Muscle of leg (tissue), 16 donors: ENCODE measurements at places on chromosomes 3 and 15.

DNA sequence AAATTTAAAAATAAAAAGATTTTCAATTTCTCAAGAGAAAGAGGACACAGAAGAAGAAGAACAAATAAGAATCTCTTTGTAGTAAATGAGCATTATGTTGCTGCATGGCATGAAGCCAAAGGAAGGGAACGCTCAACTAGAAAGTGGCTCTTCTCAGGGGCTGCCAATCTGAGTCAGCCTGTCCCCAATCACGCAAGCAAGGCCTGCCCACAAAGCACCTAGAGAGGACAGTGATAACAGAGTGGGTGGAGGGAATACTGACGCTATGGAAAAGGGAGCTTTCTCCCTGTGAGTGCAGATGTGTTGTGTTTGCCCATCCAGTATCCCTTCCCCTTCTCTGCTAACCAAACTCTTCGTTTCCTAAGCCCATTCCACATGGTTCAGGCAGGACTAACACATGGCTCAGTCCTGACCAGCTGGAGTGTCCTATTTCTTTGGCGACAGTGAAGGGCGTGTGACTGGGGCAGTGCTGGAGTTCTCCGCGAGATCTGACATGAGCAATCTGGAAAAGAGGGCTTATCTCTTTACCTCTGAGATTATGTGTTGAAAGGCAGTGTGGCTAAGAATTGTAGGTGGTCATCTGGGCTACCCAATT lies 14.2 kb downstream of the FBN1 start:
- DNase-seq = no peak

- no peak for DNase-seq
These were observed 11.1 kb upstream of the MFN1 start for GRCh38 chr3:179336345-179336929.

DNA sequence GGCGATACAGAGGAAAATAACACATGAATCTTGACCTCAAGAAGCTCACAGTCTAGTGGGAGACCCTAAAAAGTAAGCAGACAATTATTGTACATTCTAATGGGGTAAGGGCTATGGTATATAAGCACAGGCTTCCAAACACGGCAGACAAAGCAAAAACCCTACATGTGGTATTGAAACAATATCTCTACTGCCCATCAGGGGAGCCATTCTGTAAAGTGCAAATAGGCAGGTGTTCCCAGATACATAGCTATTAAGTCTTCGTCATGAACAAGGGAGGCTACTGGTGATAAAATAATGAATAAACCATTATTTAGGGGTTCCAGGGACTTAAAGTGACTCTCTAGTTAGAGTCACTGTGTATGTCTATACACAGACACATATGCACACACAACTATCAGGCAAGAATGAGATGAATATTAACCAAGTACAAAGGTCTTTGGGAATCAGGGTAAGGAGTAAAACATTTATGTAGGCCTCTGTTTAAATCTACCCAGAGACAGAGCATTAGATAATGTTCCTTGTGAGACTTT lies 38.7 kb upstream of the ASB14 start:
- DNase-seq = no peak

GRCh38 chr3:39707314-39707909 lies 102.0 kb upstream of the MYRIP start:
- DNase-seq = peak; percentile 27

- DNase-seq = peak; percentile 11
These were observed 1.7 kb downstream of the B3GNT5 start for GRCh38 chr3:183254487-183255347.

DNA sequence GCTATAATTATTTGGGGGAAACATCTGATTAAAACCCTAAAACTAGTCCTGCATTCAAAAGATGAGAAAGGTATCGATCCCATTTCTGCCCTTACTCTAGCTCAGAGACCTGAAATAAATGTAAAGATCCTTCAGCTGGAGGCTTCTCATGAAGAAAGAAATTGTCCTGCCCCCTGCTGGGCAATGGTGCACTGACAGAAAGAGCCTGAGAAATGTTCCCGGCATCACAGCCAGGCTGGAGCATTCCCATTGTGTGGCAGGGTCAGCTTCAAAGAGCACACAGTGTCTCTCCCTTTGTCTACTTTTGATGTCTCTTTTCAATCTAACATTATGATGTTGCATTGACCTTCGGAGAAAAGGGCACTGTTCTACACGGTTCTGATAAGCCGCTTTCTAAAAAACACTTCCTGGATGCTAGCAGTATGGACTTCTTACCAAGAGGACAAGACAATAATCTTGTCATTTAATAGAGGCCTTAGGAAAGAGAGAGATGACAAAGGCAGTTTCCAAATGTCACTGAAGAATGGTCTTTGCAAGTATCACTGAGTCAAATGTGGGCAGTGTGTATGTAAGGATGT lies 287.5 kb downstream of the MAGI1 start:
- peak; percentile 48 for DNase-seq

- DNase-seq = no peak
These were observed 34.9 kb upstream of the NRROS start for GRCh38 chr3:196604548-196604947.

DNA sequence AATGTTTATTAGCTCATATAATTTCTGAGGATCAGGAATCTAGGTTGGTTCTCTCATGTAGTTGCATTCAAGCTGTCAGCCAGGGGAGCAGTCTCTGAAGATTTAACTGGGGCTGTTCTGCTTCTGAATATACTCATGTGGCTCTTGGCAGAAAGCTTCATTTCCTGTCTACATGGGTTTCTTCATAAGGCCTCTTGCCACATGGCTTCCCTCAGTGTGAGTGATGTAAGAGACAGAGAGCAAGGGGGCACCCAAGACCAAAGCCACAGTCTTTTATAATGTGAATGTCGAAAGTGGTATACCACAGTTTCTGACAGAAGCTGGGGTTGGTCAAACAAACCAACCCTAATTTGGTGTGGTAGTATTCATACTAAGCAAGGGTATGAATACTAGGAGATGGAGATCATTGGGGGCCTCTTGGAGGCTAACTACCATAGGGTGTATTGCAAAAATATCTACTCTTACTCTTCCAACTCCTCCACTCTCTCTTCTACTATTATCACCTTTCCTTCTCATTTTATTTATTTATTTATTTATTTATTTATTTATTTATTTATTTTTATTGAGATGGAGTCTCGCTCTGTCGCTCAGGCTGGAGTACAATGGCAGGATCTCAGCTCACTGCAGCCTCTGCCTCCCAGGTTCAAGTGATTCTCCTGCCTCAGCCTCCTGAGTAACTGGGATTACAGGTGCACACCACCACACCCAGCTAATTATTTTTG lies 123.8 kb downstream of the B3GALNT1 start:
- peak; percentile 62 for DNase-seq

GRCh38 chr3:130558366-130558765 lies 41.4 kb downstream of the COL6A6 start:
- peak; percentile 93 for DNase-seq

GRCh38 chr15:41233367-41233771 lies 2.3 kb downstream of the CHP1 start:
- DNase-seq = peak; percentile 60

GRCh38 chr15:63815211-63815610 lies 18.5 kb downstream of the HERC1 start:
- DNase-seq = no peak

DNA sequence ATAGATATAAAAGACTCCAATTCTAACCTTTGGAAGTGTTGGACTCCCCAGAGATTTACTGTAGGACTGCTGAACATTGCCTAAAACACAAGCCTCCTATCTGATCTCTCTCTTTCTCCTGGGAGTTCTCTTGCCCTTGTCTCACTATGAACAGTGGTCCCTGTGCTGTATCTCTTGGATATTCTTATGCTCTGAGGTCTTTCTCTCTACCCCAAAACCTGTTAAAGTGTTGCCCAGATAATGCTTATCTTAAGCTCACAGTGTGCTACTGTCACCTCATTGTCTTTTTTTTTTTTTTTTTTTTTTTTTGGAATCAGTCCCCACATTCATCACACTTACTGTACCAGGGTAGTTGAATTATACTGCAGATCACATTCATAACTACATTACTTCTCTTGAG lies 131.0 kb upstream of the CBLB start:
- no peak for DNase-seq

DNA sequence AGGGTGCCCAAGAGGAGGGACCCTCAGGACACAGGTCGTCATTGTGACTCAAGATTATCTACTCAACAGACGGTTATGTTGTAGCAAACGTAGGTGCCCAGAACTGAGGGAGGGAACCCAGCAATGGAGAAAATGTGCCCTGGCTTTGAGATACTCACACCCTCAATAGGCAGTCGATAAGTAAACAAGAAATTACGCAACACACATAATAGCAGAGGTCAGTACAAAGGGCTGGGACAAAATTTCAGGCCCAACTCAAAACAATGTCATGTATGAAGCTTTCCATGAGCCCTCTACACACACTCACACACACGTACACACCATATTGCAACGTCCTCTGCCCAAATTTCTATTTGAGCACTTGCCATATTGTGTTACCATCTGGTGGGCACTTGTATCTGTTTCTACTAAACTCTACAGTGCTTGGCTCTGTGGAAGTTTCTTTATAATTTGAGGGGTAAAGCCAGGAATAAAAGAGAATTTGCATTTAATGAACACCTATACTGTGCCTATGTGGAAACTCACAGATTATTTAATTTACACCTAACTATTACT lies 114.6 kb upstream of the TRIM42 start:
- no peak for DNase-seq

DNA sequence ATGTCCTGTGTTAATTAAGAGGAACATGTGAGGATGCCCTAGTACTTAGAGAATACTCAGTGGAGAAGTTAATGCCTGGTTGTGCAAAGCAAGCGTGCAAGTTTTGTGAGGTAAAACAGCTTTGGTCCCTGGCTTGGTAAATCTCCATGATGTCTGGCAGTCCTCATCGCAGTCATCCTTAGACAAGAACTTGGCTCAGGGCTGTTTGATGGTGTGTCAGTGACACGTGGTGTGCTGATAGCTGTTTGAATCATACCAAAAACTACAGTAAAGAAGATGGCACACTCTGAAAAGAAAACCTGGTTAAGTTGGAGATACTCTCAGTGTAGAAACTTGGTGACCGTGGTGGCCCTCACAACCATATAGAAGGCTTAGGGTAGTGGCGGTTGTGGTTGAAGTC lies 361.7 kb downstream of the FEZF2 start:
- no peak for DNase-seq

- DNase-seq = peak; percentile 7
These were observed 397.5 kb downstream of the ZIC4 start for GRCh38 chr3:147008886-147009285.

- DNase-seq = no peak
These were observed 54.8 kb downstream of the TMEM266 start for GRCh38 chr15:76114561-76114960.

DNA sequence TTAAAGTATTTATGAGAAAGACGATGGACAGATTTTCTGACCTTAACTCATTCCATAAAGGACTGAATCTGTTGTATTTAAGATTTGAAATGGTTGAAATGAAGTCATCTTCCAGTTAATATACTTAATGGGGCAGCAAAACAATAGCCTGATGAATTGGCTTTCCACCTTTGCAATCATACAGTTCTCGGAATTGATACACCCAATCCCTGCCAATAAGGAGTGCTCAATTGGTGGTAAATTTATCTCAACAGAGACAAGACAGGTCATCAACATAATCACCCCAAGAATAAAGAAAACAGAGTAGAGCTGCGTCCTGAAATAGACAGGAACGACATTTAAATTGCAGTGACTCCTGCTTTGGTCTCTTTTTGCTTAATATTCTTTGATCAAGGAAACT lies 11.2 kb downstream of the ANXA2 start:
- DNase-seq = no peak

DNA sequence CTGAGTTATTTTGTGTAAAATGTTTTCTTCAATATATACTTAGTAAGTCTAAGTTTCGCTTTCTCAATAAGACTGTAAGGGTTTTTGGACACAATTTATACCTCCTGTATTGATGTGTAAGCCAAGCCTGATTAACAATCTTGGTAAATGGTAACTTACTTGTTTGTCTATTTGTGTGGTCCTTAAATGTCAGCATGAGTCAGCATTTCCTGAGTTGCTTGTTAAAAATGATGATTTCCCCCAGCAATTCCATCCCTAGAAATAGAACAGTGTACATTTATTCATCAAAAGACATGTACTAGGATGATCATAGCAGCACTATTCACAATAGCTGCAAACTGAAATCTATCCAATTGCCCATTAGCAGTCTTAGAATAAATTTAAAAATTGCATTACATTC lies 53.4 kb upstream of the LRIG1 start:
- no peak for DNase-seq

GRCh38 chr3:50370594-50370993 lies 11.3 kb upstream of the TMEM115 start:
- peak; percentile 88 for DNase-seq

GRCh38 chr3:8460050-8460708 lies 41.4 kb upstream of the LMCD1 start:
- DNase-seq = no peak

DNA sequence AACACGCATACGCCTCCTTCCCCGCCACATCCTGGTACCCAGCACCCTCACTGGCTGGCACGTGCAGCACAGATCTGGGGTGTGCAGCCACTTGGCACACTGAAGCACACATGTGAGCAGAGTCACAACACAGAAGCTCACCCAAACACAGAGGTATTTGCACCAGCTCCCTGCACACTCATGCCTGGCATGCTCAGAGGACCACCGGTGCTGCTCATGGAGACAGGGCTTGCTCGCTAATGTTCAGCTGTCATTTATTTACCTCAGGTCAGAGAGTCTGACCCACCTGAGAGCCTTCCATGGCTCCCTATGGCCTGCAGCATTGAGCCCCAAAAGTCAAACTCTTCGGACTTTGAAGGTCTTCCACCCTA lies 70.4 kb downstream of the ADAMTS7 start:
- DNase-seq = no peak
